Activated T-cell treated with anti-CD3 and anti-CD28 coated beads for 1 hour (primary cell): ENCODE measurements at places on chromosomes 1 and 21.

- DNase-seq: no peak
Measured at GRCh38 chr21:46397211-46397905, 61.3 kb upstream of the DIP2A start.

DNA sequence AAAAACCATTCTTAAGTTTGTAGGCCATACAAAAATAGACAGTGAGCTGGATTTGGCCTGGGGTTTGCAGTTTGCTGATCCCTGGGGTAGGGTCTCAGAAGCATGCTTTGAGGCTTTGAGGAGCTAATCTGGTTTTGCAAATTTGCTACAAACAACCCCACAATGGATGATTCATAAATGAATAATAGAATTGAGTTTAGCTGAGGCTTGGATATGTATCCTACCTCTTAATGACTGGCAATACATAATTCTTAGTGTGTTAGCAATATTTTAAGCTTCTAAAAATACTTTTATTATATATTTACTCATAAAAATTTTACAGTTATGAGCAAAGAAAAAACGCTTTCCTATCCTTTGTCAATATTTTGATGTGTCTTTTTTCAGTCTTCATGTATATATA lies 50.6 kb downstream of the ROR1 start:
- DNase-seq: no peak

GRCh38 chr1:224747578-224747977 lies 131.5 kb downstream of the CNIH3 start:
- DNase-seq: no peak

DNA sequence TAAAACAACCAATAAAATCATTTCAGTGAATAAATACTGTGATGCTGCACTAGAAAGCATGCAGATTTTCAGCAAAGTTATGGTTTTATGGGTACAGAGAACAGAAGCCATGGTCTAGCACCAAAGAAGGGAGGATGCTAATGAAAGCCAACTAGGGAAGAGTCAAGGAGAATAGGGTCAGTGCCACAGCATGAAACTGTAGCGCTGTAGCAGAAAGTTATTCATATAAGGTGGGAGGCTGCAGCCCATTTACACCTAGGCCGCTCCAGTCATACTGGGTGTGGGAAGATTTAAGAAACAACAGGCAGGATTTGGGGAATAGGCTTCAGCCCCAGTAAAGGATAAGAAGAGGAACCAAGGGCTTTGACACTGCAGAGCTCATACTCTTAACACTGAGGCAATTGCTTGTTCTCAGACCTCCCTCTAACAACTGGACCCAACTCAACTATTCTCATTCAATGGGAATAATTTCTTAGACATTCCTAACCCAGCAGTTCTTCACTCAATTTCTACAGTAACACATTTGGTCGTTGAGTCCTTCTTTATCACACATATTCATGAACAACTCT lies 4.4 kb downstream of the IFI16 start:
- DNase-seq: no peak

- no peak for DNase-seq
Measured at GRCh38 chr1:58699011-58699762, 675 bp downstream of the MYSM1 start.

DNA sequence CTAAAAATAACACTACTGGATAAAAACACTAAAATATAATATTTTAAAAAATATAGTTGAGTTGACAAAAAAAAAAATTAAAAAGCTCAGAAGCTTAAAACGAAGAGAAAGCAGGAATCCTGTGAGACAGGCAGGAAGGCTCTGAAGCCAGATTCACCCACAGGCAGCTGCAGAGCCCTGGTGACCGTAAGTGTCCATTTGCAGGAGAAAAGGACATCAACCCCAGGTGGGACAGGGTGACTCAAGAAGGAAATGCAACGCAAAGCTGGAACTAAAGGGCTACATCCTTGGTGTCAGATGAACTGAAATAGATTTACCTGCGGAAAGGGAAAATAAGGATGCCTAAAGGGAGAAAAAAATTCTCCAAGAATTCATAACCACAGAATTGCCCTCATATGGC lies 46.8 kb downstream of the USP24 start:
- no peak for DNase-seq

DNA sequence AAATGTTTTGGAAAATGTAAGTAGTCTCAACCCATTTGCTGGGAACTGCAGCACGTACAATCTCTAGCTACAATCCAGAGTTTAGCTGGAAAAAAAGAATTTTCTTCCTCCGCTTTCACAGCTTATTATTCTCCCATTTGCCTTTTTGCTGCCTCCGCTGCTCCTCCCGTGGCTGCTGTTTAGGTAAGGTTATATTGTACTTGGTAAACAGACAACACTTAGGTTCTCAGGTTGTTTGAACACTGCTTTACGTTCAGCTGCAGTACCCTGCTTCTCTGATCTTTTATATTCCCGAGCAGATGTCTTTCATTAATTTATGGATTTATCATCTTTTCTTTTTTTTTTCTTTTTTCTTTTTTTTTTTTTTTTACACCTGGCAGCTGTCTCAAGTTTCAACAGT lies 14.3 kb downstream of the PROX1 start:
- no peak for DNase-seq

DNA sequence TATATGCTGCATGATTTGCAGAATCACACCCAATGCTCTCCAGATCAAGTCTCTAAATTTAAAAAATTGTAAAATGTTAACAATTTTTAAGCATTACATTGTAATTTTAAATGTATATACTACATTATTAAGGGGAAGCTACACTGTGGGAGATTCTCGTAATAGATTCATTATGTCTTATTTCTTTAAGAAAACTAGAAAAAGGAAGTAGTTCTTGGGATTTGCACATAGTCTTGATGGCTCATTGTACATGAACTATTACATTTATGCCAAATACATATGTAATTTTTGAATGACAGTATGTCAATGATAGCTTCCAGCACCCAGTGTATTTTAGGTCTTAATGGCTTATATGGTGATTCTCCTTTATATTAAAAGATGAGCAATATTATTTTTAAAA lies 250.3 kb downstream of the PTPRC start:
- DNase-seq: no peak
